ENCODE measurements at places on chromosomes 11 and 22.

DNA sequence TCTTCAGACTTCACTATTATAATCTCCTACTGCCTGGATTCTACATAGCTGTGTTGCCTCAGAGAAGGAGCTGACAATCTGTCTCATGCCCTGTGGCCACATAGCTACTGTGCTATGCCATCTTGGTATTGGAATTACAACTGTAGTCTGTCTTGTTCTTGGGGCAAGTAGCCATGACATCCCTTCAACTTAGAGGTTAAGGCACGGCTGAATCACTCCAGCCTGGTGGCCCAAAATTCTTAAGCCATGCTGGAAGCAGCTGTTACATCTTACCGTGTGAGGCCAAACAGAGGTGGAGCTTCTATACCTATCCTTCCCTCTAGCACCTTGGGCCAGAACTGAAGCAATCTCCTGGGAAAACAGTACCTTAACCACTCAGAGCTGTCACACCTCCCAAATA, 14.8 kb downstream of the CARD18 start:
- no peak for DNase-seq

DNA sequence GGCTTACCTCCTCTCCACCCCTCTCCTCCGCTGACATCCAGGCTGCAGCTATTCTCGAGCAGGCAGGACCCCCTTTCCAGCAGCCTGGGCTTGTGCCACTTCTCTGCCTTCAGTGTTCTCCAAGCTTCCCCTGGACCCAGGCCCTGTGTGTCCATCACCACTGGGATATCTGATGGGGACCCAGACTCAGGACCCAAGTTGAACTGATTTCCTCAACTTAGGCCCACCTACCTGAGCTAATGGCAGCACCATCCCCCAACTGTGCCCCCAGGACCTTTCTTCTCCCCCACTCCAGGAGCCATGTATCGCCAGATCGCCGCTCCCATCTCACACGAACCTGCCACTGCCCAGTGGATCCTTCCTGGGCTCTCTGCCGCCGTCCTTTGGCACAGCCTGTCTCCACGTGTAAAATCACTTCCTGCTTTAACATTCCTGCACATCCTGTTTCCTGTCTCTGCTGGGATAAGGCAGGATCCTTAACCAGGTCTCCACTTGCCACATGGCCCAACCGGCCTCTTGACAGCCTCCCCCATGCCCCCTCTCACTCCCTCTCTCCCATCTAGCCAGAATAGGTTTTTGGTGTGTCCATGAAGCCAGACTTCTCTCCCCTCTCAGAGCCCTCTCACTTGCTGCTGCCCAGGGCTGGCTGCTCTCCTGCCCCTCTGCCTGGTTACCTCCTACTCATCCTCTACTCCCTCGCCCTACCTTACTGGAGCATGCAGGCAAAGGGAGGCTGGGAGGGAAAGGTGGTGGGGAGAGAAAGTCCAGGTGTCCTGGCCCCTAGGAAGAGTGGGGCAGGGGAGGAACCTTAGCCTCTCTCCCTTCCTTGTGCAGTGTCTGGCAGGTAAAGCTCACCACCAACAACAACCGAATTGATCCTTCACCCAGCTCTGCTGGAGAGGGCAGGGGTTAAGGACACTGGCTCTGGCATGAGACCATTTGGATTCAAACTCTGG, 9.4 kb downstream of the SPATA19 start:
- no peak for DNase-seq

DNA sequence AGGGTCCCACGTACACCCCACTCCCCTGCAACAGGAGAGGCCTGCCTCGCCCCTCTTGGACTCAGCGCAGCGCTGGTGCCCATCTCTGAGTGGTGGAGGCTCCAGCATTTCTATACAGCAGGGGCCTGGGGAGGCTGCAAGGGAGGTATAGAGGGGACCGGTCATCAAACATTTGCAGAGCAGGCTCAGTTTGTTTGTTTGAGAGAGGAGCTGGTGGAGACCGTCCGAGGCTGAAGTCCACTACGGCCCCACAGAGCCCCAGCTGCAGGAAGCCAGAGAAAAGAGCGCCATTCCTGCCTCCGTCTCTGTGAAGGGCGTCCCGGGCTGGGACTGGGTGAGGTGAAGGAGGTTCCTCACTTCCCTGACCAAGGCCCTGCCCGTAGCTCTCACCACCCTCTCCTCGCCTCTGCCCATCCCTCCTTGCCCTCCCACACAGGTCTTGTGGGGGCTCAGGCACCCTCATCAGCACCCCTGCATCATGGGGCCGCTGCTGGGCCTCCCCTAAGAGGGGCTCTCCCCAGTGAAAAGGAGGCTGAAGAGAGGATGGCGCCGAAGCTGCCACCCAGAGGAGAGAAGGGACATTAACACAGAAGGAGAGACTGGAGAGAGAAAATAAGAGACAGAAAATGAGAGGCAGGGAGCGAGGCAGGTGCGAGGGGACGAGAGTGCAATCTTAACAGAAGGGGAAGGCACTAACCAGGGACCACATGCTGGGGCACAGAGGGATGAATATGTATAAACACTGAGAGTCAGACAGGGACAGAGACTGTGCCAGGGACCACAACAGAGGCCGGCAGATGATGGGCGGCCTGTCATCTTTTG, 24.5 kb downstream of the RPUSD4 start:
- DNase-seq: no peak

GRCh38 chr11:3204141-3205015, 14.2 kb downstream of the MRGPRG start:
- DNase-seq: no peak

- DNase-seq: no peak
Measured at GRCh38 chr11:72475381-72475780, 41.0 kb upstream of the CLPB start.

- no peak for DNase-seq
Measured at GRCh38 chr11:11215944-11216343, 137.1 kb downstream of the CSNK2A3 start.

GRCh38 chr22:37037669-37038068, 13.9 kb upstream of the KCTD17 start:
- DNase-seq: no peak

GRCh38 chr11:68527585-68527984, 67.0 kb downstream of the PPP6R3 start:
- no peak for DNase-seq

GRCh38 chr11:69950621-69951020, 127.5 kb upstream of the ANO1 start:
- no peak for DNase-seq

GRCh38 chr22:19763458-19764298, 3.1 kb downstream of the TBX1 start:
- DNase-seq: no peak

DNA sequence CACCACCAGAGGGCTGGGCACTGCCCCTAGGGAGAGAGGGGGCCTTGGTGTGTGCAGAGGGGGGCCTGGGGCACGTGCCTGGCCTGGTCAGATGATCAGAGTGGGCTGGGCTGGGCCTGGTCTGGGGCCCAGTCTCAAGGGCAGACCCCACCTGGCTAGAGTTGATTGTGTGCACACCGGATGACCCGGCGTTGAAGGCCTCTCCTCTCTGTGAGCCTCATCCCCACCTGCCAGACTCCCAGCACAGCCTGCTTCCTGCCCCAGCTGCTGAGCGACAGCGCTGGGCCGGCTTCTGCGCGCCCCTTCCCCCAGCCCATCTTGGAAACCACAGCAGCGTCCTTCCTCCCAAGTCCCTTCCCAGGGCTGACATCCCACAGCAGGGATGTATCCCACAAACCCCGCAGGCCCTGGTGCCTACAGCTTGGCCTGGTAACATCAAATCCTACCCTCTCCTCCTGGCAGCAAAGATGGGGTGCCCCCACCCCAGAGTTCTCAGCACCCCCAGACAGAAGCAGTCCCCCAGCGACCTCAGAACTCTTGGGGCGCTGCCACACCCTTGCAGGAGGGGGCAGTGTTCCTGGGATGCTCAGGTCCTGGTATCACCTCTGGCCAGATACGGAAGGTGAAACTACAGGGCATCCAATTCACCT, 11.0 kb upstream of the TSSC4 start:
- no peak for DNase-seq

DNA sequence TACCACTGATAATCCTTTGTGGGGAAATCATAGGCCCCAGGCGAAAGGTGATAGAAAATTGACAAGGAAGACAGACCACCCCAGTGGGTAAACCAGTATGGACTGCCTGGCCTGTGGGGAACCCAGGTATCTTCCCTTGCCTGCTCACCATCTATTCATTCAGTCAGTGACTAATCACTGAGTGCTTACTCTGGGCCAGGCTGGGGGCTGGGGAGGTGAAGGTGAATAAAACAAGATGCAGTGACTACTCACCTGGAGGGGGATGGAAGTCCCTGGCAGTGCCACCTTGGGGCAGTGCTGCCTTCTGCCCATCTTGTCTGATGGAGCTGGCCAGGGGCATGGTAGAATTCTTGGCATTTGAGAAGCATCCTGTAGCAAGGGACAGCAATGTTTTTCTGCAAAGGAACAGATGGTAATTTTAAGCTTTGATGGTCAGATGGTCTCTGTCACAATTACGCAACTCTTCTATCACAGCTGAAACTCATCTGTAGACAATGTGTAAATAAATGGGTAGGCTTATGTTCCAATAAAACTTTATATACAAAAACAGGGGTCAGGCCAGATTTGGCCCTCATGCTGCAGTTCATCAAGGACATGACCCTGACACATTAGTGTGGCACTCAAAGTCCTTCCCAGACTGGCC, 4.6 kb downstream of the ISX start:
- DNase-seq: no peak

DNA sequence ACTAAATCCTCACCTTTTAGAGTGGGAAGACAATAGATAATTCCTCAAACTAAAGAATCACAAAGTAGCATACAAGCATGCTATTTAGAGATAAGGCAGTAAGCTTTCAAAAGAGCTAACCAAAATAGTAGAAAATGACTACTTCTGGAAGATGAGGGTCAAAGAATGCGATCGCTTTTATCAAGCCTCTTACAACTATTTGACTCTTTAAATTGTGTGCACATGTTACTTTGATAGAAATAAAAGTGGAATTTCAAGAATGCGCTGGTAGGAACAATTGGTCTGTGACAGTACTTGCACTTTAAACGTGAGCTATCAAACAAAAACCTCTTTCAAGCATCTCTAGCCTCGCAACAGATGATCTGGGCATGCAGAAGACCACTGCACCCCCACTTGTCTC, 97.3 kb downstream of the COMMD9 start:
- no peak for DNase-seq

- no peak for DNase-seq
Measured at GRCh38 chr22:37202001-37202555, 10.2 kb downstream of the SSTR3 start.

DNA sequence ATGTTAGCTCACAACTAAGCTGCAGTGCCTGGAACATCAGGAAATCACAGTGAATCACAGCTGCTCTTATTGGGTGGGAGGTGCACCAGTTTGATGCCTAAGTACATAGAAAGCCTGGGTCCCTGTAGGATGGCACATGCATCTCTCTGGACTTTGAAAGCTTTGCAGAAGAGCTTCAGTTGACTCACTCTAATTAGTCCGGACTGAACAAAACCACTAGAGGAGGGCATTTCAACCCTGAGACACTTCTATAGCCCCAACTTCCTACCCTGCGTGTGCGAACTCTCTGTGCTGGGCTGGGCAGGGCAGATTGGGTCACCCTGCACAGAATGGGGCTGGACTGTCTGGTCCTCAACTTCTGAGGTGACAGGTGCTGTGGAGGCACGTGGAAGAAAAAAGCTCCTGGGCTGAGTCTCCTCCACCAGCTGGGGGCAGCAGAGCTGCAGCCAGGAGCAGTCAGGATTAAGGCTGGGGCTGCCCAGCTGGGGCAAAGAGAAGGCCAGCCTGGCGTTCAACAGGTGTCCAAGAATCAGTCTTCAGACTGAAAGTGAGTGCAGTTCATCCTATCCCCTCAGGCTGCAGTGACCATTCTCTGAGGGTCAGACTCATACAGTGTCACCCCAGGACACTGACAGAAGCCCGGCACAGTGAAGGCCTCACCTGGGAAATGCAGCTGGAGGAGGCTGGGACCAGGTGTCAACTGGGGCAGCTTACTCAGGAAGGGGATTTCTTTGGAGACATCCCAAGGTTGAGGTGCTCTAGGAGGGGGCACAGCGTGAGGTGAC, 22.1 kb downstream of the GGTLC2 start:
- no peak for DNase-seq

GRCh38 chr22:48899523-48900326, 927.9 kb downstream of the BRD1 start:
- DNase-seq: no peak

DNA sequence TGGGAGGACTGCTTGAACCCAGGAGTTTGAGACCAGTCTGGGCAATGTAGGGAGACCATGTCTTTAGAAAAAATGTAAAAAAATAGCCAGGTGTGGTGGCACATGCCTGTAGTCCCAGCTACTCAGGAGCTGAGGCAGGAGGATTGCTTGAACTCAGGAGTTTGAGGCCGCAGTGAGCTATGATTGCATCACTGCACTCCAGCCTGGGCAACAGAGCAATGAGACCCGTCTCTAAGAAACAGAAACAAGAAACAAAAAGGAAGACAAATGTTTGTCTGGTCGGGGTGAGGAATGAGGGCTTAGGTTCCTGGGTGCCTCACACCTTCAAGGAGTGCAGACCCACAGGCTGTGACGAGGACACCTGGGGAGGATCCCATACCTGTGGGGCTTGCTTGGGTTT, 191.9 kb downstream of the CEP164 start:
- DNase-seq: no peak

- DNase-seq: no peak
Measured at GRCh38 chr11:96978751-96979150, 588.9 kb downstream of the JRKL start.

GRCh38 chr11:100354736-100355135, 332.4 kb upstream of the ARHGAP42 start:
- DNase-seq: no peak

DNA sequence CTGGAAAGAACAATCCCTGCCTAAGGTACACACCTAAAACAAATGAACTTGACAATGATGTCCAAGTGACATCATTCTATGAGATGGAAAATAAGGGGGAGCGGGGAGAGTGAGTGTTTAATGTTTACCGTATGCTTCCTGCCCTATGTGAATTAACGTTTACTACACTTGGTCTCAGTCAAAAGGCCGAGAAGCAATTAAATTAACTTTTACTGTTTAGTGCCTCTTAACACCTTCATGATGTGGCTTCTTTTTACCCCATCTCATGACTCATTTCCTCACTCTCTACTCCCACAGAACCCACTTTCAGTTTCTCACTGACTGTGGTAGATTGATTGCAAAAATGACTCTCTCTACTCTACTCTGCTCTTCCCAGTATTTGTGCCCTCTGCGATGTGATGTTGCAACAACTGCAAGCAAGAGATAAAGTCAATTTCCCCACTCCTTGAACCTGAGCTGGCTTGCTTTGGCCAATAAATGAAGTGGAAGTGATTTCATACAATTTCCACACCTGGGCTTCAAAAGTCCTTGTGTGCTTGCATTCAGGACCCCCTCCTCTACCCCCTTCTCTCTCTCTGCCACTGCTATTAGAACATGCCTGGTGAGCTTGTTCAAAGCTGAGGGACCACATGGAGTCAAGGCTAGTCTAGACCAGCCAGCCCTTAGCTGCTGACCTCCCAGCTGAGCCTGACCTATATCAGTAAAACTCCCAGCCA, 11.6 kb upstream of the ALKBH3 start:
- no peak for DNase-seq

- DNase-seq: no peak
Measured at GRCh38 chr22:17315310-17315709, 54.0 kb upstream of the CECR2 start.

Measured in iPS DF 19.7 (cell line).